ENCODE measurements at places on chromosomes 5 and 9.

DNA sequence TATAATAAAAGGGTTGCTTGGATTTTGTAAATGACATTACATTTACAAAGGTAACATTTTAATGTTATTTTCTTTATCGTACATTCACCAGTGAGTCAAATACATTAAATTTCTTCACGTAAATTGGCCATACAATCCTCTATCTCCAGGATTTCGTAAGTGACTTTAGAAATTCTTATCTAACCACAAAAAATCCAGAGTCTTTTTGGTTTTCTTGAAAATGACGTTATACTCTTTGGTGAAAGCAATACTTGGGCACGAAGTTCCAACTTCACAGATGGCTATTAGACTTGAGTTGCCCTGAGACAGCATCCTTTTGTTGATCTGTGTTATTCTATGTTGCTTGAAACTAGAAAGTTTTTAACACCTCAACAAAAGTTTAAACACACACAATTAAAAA lies 87.4 kb upstream of the CDH10 start:
- no peak for DNase-seq

- DNase-seq: peak; percentile 47
These were observed 13.9 kb downstream of the PRRC2B start for GRCh38 chr9:131407717-131408195.

- DNase-seq: no peak
These were observed 98.7 kb downstream of the PAX5 start for GRCh38 chr9:36935332-36935731.

GRCh38 chr5:160054831-160055230 lies 45.9 kb downstream of the TTC1 start:
- DNase-seq: no peak

DNA sequence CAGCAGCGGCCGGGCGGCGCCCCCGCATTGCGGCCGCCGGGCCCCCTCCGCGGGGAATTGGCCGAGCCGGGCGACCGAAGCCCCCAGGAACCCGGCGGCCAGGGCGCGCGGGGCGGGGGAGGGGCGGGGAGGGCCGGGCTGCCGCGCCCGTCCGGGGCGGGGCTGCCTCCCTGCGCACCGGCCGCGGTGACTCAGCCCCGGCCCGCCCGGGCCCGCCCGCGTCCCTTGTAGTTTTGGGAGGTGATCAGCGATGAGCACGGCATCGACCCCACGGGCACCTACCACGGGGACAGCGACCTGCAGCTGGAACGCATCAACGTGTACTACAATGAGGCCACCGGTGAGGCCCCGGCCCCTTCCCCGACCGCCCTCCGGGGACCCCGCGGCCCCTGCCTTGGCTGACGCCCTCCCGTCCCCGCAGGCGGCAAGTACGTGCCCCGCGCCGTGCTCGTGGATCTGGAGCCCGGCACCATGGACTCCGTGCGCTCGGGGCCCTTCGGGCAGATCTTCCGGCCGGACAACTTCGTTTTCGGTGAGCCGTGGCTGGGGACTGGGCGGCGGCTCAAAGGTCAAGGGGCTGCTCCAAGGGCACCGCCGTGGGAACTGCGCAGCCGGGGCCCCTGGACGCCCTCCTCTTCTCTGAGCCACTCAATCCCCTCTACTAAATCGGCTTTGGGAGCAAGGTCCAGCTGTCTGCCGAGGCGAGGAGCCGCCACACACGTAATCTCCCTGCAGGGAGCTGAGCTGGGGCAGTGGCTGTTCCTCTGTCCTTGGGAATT lies 592 bp downstream of the TUBB4B start:
- DNase-seq: no peak

DNA sequence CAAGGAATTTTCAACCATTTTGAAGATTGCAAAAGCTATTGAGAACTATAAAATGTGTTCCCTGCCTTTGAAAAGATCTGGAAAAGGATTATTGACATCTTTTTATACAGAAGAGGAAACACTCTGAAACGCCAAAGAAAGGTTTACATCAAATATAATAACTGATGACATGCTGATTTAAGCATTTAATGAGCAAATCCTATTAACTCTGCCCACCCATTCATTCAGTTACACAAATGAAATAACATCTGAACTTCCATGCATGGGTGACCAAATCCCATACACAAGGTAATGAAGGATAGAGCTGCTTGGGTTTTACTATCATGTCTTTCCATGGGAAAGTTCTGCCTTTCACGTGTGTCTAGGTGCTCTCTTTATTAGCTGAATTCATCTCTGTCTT lies 589.4 kb upstream of the WWC1 start:
- DNase-seq: no peak

DNA sequence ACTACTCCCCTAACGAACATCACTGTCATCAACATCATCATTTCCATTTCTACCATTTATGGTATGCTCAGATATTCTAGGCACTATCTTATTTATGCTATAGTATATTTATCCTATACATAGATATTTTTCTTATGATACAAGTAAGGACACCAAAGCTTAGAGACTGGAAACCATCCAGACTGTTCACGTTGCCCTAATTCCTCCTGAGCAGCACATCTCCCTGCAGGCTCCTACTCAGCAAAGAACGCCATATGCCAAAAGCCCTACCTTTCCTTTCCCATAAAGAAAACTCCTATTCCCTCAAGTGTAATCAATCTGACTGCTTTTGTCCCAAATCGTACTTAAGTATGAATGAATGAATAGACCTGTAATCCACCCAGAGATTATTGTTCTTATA lies 247.0 kb downstream of the PRELID2 start:
- DNase-seq: no peak

- peak; percentile 15 for DNase-seq
These were observed 46.6 kb downstream of the CYFIP2 start for GRCh38 chr5:157312492-157312891.

GRCh38 chr5:14227513-14227912 lies 84.4 kb downstream of the TRIO start:
- DNase-seq: no peak

DNA sequence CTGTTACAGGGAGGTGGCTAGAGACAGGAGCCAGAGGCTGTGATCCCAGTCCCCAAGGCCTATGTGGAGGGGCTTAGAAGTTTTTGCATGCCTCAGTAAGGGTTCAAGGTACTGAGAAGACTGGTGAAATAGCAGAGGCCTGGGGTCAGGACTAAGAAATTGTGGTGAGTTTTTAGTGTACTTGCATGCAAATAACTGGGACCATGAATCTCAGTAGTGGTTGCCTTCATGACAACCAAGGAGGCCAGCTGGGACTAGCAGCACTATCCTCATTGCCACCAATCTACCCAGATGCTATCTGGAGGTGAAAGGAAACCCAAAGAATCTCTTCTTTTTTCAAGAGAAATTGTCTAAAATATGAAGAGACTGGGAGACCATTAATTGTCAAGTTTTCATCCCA lies 395.1 kb downstream of the CETN3 start:
- DNase-seq: no peak

DNA sequence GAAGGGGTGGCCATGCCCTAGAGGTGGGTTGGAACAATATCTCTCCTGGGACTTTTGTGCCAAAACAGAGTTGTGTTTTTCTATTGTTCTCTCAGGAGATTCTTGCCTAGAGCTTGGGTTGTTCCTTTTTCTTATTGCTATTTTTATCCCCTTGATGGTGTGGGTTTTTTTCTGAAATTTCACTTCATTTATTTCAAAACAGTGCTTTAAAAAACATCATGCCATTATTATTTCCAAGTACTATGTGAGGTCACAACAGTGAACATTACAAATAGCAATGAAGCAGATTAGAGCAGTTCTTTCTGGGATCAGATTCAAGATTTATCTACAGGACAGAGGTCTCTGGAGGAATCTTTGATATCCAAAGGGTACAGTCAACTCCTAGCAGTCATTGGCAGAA lies 76.6 kb downstream of the ACTBL2 start:
- no peak for DNase-seq

GRCh38 chr5:135332519-135333150 lies 66.4 kb downstream of the MACROH2A1 start:
- DNase-seq: peak; percentile 33

DNA sequence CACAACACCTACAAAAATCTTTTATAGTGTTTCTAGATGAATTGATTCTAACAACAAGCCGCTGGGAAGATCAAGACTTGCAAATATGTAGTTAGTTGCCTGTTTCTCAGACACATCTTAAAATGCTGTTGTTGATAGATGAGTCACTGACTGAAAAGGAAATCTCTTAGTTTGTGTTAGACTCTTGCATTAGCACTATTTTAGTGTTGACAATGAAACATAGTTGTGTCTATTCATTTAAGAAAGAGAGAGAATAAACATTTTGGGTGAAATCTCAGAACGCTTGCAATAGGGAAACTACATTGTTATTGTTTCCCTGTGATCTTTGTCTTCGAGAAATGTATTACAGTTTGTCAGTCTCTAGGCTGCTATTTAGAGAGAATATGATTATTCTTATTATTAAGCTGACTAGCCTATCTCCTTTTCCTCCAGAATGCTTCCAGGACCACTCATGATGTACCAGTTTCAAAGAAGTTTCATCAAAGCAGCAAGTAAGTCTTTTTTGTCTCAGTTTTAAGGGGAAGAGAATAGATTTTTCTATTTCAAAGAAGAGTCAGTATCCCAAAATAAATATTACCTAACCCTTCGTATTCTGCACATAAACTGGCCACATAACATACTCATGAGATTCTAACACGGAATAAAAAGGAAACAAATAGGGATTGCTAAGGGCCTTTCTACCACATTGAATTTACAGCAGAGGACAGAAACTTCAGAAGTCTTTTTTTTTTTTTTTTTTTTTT lies 285.6 kb downstream of the ARHGAP26 start:
- DNase-seq: no peak

- no peak for DNase-seq
These were observed 59.8 kb downstream of the PHF2 start for GRCh38 chr9:93636172-93636661.

GRCh38 chr5:21663082-21663481 lies 1190.1 kb downstream of the CDH12 start:
- DNase-seq: no peak

- DNase-seq: no peak
These were observed 180.7 kb upstream of the ZNF618 start for GRCh38 chr9:113695440-113695851.

GRCh38 chr9:96484521-96484931 lies 34.6 kb downstream of the HABP4 start:
- no peak for DNase-seq

- no peak for DNase-seq
These were observed 1828.8 kb downstream of the MAT2B start for GRCh38 chr5:165334201-165334600.

DNA sequence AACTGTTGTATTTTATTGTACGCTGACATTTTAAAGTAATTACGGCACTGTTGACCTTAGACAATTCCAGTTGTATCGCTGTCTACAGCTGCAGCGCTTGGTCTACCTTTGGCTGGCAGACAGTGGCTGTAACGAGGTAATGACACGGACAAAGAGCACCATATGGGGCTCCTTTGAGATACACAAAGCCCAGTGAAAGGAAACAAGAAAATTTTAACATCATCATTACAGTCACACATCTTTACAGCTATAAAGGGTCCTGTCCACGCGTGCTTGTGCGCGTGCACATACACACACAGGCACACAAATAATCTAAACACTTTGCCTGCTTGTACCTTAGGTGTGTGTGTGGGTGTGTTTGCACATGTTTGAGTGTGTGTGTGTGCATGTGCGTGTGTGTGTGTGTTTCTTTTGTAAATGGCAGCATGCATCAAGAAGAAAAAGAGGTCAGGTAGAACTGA lies 946.0 kb downstream of the NR2F1-AS1 start:
- no peak for DNase-seq

DNA sequence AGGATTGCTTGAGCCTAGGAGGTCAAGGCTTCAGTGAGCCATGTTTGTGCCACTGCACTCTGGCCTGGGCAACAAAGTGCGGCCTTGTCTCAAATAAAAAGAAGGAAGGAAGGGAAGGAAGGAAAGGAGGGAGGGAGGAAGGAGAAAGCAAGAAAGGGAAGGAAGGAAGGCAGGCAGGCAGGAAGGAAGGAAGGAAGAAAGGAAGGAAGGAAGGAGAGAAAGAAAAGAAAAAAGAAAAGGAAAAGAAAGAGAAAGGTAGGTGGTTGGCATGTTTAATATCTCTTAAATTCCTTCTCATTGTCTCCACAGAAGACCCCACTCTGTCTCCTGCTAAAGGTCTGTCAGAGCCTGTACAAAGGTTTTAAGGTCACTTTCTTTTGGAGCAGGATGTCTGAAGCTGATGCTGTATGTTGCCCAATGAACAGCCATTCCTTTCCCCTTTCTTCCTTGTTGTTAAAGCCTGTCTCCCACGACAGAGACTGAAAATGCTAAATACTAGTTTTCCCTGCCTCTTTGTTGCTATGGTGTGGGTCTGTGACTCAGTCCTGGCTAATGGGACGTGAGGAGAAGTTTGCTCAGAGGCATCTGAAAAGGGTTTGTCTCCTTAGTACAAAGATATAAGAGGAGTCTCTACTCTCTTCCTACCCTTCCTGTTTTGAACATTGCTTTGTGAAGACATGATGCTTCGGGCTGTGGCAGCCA lies 213.3 kb downstream of the PCSK1 start:
- peak; percentile 2 for DNase-seq

GRCh38 chr5:89289604-89290003 lies 406.6 kb upstream of the MEF2C start:
- DNase-seq: no peak

DNA sequence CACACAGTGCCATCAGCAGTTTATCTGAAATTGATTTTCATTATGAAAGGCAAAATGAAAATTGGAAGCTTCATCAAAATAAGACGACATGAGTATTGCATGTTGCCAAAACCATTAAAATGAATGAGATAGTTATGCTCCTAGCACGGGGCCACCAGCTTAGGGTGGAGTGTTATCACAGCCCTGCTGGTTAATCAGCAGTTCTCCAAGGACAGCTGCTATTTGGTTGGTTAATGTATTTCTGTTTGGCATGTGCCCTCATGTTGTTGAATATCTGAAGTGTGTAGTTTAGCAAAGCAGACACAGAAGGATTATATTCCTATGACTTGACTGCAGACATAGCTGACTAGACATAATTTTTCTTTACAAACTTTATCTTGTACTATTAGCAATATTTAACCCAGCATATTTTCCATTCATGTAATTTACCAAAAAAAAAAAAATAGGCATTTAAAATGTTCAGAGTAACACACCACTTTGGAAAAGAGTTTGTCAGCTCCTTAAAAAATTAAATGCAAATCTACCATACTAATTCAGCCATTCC lies 98.6 kb upstream of the PIK3R1 start:
- DNase-seq: no peak

GRCh38 chr5:134242146-134242545 lies 16.3 kb upstream of the PPP2CA start:
- no peak for DNase-seq

DNA sequence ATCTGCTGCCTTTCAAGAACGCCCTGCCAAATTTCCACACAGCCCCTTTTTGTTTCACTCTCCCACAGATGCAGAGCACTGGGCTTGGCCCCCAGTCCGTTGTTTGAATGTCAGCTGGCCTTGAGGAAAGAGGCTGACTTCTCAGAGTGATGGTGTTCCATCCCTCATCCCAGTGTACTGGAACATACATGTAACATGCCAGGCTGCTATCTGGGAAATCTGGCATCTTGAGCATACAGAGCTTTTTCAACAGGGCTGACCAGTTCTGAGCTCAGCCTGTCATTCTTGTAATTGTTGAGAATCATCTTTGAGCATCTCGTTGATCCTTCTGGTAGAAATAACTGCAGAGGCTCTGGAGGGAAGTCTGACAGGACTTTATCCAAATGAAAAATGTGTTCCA lies 2.8 kb downstream of the GALNT10 start:
- no peak for DNase-seq
